ENCODE measurements at places on chromosomes 6 and 20. TPM values are rescaled to one million over a fixed set of nuclear protein-coding genes. Genes with fewer than 3 reads are reported as not detected.

Gene VWA7
- total RNA-seq: 12.1 TPM

Gene ANKS1A
- 26.8 TPM for total RNA-seq

Gene MRPL2
- total RNA-seq: 99.7 TPM

Gene DDO
- total RNA-seq: 29.7 TPM

Gene DNAH8
- not detected for total RNA-seq

Gene PTGIS
- total RNA-seq: 24.2 TPM

Gene NKX2-2
- total RNA-seq: not detected

Gene TMEM200A
- total RNA-seq: not detected

Gene CST5
- not detected for total RNA-seq

Gene CCNC
- total RNA-seq: 18.7 TPM

Gene SNX5
- total RNA-seq: 45.0 TPM

Gene PDE7B
- 18.7 TPM for total RNA-seq

Gene SULF2
- total RNA-seq: 29.5 TPM

Gene FUT9
- total RNA-seq: not detected

Gene TXNDC5
- total RNA-seq: 42.0 TPM

Gene GGTLC1
- total RNA-seq: not detected

Gene MUCL3
- not detected for total RNA-seq

Gene GSTA2
- total RNA-seq: not detected

Measured in Right ventricle myocardium inferior (tissue), 1 donor.